Upper lobe of left lung (tissue), 6 donors: ENCODE measurements at places on chromosomes 6 and 20.

DNA sequence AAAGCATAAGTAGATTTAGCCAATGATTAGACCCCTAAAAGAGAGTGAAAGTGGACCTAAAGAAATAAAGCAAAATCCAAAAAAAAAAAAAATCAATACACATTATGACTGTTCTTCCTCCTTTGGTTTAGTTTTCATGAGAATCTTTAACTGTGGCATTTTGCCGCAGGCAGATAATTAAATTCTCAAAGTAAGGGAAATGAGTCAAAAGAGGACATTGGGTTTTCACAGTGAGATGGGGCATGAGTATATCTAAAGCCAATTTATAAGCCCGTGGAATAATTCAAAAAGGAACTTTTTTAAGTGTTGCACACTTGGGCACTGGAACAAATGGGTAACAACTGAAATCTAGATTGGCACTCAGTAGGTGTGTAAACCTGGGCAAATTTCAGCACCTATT lies 230.3 kb downstream of the PKHD1 start:
- no peak for DNase-seq

GRCh38 chr6:10809098-10809497 lies 29.2 kb downstream of the MAK start:
- no peak for DNase-seq

DNA sequence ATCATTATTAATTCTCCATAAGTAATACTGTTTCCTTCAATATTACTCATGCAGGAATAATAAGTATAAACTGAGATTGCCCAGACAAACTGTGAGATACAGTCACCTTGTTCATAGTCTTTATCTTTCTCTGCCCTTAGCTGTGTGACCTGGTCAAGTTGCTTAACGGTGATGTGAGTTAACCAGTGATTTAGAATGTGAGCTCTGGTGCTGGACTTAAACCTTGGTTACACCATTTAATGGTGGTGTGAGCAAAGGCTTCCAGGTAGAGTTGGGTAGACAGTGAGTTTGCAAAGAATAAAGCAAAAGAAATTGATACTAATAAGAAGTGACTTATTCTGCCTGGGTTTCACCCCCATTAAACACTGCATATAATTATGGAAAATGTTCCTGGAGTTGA lies 86.2 kb upstream of the DEFB112 start:
- no peak for DNase-seq

GRCh38 chr6:25279748-25280343 lies 672 bp downstream of the CARMIL1 start:
- peak; percentile 40 for DNase-seq

DNA sequence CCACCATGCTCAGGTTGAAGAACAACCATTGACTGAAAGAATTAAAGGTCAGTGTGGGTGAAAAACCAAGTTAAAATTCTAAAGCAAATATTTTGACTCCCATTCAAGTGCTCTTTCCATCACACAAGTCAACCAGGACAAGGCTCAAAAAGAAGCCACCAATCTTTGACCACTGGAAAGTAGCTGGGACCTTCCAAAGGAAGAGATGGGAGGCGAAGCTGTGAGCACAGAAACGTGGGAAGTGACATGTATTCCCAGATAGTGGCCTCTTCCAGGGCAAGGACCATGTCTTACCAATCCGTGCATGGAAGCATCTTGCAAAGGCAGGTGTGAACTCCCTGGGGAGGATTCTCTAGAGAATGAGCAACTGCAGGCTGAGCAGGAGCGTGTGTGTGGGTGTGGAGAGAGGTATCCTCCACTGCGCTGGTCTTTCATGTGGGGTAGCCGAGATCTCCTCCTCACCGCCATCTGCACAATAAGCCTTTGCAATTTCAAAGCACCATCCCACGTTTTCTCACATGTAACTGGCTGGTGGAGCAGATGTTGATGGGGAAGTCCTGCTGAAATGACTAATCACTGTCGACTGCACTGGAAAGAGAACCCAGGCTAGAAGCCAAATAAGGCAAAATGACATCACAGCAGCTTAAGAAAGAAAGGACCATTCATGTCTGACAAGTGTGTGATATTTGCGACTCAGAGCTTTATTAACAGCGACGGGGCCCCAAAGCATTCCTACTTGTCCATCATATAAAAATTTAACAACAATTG lies 189.4 kb upstream of the RREB1 start:
- DNase-seq: peak; percentile 46

DNA sequence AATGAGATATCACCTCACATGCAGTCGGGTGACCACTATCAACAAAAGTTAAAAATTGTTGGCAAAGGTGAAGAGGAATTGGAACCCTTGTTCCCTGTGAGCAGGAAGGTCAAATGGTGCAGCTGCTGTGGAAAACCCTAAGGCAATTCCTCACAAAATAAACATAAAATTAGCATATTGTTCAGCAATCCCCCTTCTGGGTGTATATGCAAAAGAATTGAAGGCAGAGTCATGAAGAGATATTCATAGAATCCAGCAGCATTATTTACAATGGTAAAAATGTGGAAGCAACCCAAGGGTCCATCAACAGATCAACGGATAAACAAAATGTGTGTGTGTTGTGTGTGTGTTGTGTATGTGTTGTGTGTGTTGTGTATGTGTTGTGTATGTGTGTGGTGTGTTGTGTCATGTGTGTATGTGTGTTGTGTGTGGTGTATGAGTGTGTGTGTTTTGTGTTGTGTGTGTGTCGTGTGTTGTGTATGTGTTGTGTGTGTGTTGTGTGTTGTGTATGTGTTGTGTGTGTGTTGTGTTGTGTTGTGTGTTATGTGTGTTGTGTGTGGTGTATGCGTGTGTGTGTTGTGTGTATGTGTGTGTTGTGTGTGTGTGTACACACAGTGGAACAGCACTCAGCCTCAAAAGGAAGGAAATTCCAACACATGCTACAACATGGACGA lies 245.1 kb downstream of the ERMARD start:
- DNase-seq: no peak

DNA sequence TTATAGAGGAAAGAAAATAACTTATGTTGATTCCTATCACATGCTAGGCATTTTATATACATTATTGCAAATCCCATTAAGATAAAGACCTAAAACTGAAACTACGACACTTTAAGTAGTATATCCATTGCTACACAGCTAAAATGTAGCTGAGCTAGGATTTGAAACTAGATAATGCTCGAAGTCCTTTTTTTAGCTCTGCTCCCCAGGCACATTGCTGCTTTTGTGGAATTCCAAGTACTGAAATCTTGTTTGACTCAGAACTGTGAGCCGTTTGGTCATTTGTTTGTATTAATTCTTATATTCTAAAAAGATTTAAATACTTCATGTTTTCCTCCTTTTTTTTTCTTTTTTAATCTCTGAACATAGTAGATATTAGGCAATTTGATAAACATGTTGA lies 644.8 kb downstream of the HACE1 start:
- no peak for DNase-seq
